ENCODE measurements at places on chromosomes 13 and 19.

DNA sequence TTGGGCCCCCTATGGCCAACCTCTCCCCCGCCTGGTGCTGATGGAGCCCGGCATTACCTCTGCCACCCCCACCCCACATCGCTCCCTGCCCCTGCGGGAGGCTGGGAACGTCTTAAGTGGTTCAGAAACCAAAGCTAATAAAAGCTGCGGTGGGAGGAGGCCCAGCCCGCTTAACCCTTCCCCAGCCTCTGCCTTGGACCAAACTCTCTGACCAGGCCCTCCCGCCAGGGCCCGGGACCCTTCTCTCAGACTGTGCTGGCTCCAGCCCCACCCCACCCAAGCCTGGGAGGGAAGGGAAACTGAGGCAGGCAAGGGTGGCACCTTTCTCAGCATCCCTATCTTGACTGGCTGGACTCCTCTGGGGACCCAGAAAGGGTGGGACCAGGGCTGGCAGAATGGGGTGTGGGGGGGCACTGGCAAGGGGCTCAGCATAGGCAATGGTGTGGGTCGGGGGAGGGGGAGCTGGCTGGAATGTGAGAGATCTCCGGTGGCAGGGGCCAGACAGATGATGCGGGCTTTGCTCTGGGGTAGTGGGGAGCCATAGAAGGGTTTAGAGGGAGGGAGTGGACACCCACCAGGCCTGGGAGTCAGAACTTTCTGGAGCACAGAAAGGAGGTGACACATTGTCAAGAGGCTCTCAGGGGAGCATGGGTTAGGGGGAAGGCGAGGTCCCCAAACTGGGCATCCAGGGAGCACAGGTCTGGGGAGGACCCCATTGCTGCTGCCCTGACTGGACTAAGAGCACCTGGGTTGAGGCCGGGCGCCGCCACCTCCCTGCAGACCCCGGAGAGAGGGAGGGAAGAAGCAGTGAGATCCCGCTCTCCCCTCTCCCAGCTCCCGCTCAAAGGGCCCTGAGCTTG is 21.9 kb downstream of the SMIM24 start:
- no peak for DNase-seq

DNA sequence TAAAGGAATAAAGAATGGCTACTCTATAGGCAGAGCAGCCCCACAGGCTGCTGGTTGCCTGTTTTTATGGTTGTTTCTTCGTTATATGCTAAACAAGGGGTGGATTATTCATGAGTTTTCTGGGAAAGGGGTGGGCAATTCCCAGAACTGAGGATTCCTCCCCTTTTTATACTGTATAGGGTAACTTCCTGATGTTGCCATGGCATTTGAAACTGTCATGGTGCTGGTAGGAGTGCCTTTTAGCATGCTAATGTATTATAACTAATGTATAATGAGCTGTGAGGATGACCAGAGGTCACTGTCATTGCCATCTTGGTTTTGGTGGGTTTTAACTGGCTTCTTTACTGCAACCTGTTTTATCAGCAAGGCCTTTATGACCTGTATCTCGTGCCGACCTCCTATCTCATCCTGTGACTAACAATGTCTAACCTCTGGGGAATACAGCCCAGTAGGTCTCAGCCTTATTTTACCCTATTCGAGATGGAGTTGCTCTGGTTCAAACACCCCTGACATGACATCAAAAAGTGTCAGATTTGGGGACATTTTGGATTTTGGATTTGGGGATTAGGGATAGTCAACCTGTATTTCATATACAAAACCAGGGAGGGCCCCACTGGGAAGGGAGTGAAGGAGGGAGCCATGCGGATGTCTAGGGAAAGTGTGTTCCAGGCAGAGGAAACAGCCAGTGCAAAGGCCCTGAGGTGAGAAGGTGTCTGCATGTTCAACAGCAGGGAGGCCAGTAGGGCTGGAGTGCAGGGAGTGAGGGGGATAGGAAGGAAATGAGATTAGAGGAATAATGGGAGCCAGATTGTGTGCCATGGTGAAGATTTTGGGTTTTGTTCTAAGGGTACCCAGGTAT is 10.9 kb downstream of the FXYD5 start:
- no peak for DNase-seq

DNA sequence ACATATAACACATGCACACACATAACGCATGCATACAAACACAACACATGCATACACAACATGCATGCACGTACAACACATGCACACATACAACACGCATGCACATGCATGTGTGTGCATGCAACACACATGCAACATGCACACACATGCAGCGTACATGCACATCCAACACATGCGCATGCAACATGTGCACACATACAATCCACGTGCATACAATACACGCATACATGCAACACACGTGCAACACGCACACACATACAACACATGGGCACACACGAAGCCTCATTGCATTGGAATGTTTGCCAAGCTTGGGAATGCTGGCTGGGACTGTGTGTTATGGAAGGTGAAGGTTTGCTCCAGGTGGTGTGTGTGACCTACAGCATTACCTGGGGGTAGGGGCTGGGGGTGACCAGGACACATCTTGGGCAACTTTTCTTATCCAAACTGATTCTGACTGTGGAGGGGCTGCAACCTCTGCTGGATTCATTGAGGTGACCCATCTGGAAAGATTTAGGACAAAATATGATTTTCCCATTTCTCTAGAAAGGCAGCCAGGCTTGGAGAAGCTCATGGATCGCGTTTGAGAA is 58.9 kb downstream of the SPACA7 start:
- no peak for DNase-seq

GRCh38 chr19:35540356-35540927 is 5.0 kb upstream of the TMEM147 start:
- no peak for DNase-seq

DNA sequence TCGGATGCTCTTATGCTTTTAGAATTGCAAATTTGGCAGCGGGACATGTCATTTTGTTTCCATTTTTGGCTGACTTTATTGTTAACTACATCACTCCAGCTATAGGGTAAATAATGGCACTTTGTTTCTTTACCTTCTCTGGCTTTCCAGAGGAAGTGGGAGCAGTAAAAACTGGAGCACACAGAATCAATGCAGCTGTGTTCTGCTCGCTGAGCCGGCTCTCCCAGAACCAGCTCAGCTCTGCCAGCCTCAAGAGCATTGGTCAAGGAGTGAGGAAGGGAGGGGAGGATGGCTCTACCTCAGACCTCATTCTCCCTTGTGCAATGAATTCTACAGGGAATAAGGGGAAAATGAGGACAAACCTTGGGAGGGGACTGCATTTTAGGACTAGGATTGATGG is 50.5 kb upstream of the SPATA13 start:
- no peak for DNase-seq

- DNase-seq = no peak
Measured at GRCh38 chr13:38602266-38602665, 84.6 kb upstream of the FREM2 start.

- DNase-seq = no peak
Measured at GRCh38 chr13:53250272-53250875, 221.8 kb downstream of the OLFM4 start.

DNA sequence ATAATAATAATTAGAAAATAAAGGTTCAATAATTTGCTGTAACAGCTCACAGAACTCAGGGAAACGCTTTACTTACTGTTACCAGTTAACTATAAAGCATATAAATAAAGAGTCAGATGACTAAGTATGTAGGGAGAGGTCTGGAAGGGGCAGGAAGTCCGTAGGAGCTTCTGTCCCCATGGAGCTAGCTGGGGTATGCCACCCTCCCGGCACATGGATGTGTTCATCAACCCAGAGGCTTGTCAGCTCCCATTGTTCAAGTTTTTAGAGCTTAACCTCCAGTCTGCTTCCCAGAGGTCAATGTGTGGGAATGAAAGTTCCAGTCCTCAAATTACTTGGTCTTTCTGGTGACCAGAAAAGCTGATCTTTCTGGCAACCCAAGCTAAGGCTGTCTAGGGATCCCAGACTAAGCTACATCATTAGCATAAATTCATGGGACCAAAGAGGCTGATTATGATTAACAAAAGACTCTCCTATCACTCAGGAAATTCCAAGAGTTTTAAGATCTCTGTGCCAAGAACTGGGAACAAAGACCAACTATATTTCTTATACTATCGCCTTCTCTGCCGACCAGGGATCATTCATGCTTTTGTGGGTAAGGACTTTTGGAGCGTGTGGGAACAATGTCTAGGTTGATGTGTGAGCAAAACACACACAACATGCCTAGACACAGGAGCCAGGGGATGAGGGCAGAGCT is 31.7 kb upstream of the ZNF507 start:
- no peak for DNase-seq

- no peak for DNase-seq
Measured at GRCh38 chr13:48255954-48256353, 22.9 kb downstream of the ITM2B start.

DNA sequence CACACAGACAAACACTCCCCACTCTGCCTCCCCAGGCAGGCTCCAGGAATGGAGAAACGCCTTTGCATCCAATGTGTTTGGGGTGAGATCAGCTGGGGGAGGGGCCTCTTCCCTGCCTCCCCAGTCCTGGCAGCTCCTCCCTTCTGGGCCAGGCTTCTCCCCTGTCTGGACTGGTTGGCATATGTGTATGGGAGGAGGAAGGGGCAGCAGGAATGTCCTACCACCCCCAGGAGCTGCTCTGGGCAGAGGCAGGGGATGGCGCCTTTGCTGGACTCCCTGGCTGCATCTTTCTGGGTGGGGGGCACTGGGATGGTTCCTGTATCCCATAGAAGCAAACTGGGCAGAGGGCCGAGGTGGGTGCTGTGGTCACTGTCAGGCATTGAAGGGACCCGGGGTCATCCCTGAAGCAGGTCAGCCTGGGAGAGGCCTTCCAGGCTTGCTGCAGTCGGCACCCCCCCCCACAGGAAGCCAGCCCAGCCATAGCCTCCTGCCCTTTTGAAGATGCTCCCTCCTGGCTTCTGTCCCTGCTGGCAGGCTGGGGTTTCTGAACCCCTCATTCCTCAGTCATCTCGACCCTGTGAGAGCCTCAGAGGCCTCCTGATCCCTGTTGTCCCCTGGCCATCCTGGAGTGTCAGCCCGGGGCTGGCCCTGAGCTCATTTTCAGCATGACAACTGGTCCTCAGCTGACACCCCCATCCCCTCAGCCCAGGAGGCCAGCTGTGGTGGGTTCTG is 21.2 kb upstream of the SLC7A10 start:
- DNase-seq = no peak

GRCh38 chr19:50434525-50434924 is 1.8 kb downstream of the MYBPC2 start:
- no peak for DNase-seq

GRCh38 chr13:79451500-79451962 is 29.4 kb upstream of the NDFIP2 start:
- peak; percentile 89 for DNase-seq

GRCh38 chr19:47157431-47158321 is 27.0 kb downstream of the SAE1 start:
- no peak for DNase-seq

DNA sequence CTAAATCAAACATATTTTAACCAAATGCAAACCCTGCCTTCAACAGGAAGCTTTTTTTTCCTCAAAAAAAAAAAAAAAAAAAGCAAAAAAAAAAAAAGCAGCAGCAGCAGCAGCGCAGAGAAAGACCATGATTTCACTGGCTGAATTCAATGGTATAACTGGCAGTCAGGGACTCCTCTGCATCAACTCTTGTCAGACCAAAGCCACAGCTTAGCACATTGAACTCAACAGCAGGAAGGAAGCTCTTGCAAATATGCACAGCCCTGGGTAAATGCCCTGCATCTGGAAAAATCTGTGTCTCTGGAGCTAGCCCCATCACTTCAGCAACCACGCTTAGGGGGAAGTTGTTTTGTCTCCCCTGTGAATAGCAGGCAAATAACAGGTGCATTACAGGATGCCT is 17.6 kb upstream of the DHRS12 start:
- DNase-seq = no peak

GRCh38 chr13:113176280-113176679 is 17.8 kb downstream of the PROZ start:
- peak; percentile 60 for DNase-seq
